SK-N-SH (cell line): ENCODE measurements at places on chromosomes 2 and 18.

DNA sequence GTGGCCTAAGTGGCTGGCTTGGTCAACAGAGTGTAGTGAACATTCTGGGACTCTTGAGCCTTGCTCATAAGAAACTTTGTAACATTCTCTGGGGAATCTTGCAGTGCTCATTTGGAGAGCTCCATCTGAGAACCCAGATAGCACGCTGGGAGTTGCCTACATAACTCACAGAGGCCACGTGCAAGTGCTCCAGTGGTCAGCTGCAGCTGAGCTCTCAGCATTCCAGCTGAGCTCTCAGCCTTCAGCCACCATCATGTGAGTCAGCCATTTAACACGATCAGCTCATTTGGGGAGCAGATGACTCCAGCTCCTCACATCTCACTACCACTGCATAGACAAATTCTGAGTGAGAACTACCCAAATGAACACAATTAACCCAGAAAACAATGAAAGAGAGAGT lies 25.5 kb upstream of the CTNNA2 start:
- DNase-seq = no peak

DNA sequence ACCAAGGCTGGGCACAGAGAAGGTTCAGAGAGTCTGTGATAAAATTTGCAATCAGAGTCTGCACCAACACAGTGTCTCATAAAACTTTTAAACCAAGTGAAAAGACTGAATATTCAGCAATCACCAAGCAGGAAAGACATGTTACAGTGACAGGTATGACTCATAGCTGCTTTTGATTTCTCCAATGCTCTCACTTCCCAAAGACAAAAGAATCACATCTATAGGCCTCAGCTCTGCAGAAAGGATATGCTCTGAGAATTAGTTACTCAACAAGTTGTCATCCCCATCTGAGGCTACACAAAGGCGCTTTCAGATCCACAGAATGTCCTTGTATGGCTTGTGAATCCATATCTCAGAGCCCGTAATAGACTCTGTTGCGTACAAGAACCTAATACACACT lies 92.5 kb downstream of the KCNF1 start:
- DNase-seq = no peak

GRCh38 chr2:86223140-86223926 lies 24.1 kb downstream of the MRPL35 start:
- peak; percentile 67 for DNase-seq

- DNase-seq = no peak
Observed at GRCh38 chr2:29123617-29124349, 8.6 kb downstream of the CLIP4 start.

GRCh38 chr2:176851200-176851888 lies 361.2 kb upstream of the HNRNPA3 start:
- no peak for DNase-seq
